ENCODE measurements at places on chromosomes 1 and 21.
A peak's percentile ranks its signal among the peaks of the same experiment; 100 is the strongest.

DNA sequence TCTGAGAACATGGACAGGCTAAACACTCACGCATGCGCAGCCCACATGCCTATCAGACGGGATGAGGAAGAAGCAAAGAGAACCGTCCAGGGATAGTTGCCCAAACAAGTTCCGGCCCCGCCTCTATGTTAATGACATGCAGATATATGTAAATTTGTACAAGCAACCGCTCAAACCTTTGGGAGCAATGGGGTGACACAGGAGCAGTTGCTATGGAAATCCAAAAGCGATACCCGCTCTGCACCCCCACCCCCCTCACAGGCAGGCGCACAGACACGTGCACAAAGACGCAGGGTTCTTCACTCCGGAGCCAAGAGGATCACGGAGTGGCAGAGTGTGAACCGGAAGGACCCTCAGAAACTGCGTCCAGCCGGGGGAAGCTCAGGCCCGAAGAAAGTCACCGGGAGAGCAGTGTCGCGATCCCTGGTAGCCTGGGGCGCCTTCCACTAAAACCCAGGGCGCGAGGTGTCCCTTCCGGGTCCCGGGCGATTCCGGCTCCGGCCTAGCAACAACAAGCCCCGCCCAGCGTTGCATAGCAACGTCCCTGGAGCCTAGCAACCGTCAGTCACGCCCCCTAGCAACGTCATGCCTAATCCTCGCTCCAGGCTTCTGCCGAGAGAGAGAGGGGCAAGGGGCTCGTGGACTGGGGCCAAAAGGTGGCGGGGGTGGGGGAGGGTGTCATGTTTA is 24.1 kb upstream of the ADGRB2 start:
- peak; percentile 94 for DNase-seq
- H3K27me3 ChIP-seq = no peaks in the 10 kb centered on the region
- H3K27ac ChIP-seq = peak overlapping the region; percentile 77

- no peak overlapping the region for H3K4me3 ChIP-seq
- no peaks in the 10 kb centered on the region for H3K36me3 ChIP-seq
- DNase-seq = peak; percentile 41
Observed at GRCh38 chr1:204149635-204150565, 1.9 kb downstream of the ETNK2 start.

DNA sequence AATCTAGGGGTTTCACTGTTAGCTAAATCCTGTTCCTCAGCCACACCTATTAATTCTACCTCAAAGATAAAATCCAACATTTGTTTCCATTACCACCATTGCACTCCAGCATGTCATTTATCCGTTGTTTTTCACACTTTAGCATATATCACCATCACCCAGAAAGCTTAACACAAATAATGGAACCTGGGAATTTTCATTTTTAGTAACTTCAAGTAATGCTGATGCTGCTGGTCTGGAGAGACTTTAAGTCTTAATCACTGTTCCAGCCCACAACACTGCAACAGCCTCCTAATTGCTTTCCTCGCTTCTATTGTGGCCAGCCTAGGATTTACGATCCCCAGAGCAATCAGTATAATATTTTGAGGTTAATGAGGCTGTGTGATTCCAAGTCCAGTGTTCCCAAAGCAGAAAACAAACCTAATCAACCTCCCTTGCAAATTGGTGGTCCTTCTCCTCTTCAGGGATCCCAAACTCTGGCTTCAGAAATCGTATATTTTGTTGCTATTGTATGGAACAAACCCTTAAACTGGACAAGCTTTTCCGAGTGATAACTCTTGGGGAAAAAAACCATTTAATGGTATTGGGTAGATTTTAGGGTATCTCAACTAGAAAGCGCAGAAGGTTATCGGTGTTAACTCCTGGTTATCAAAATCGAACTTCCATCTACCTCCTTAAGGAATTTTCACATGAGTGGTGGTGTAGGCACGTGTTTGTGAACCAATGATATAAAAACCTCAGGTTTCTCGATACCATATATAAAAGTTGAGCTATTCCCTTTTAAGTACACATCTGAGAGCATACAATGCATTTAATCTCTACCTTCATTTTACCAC is 50.0 kb upstream of the BOLA1 start:
- H3K4me3 ChIP-seq = peak overlapping the region; percentile 90
- H3K36me3 ChIP-seq = no peaks in the 10 kb centered on the region
- peaks cover 50% of the 10 kb centered on the region for H3K4me1 ChIP-seq
- DNase-seq = no peak

GRCh38 chr21:41731081-41731480 is 35.8 kb downstream of the RIPK4 start:
- H3K4me3 ChIP-seq = no peak overlapping the region
- no peaks in the 10 kb centered on the region for H3K4me1 ChIP-seq
- H3K27me3 ChIP-seq = peaks cover 4% of the 10 kb centered on the region

- H3K36me3 ChIP-seq = no peaks in the 10 kb centered on the region
- no peak overlapping the region for H3K4me3 ChIP-seq
- H3K4me1 ChIP-seq = no peaks in the 10 kb centered on the region
- DNase-seq = no peak
Observed at GRCh38 chr1:176919386-176920378, 244.8 kb downstream of the ASTN1 start.

All from CD8-positive, alpha-beta memory T cell (primary cell).